ENCODE measurements at places on chromosomes 16 and 17.

DNA sequence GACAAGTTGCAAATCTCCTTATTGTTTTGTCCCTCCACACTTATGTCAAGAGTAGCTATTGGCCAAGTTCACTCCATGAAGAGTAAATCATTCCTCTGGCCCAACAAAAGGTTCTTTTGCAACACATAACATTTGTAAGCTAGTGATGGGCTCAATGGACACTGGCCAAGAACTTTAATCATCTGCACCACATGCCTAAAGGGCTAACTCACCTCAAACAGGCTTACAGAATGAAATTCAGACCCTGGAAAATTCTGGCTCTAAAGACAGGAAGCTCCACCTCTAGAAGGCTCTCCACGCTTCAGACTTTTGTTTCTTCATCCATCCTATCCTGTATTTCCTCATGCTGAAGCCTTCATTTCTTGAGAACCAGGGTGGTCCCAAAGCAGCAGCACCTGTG lies 10.9 kb upstream of the ANKFN1 start:
- no peak for DNase-seq

GRCh38 chr16:88498576-88499208 lies 45.6 kb downstream of the ZFPM1 start:
- no peak for DNase-seq

DNA sequence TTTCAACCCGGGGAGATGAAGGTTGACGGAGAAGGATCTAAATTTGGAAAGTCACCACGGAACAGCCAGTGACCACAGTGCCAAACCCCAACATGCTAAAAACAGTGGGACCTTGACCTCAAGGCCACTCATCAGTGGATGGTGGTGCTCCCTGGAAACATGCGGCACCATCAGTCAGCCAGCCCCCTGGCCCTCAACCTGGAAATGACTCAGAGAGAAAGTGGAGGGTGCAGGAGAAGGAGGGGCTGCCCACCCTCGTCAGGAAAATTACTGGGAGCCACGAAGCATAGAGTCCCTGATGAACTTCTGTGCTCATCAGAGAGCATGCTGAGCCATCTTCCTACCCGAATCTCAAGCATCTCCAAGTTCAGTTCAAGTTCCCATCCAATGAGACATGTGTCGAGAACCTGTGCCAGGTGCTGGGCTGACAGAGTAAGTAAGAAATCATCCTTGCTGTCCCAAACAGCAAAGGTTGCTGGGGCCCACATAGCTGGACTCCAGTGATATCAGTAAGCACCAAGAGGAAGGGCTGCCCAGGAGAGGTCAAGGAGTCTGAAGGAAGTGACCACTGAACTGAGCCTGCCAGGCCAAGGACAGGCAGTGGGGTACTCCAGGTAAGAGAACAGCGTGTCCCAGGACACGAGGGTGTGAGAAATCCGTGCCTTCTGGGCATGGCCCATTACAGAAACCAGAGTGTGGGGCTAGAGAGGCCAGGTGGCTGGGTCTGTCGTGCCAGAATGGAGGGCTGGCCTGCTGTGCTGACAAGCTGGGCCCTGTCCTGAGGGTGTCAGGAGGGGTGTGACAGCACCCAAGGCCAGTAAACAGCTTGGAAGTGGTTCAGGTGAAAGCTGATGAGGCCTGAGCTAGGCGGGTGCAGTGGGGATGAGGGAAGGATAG lies 5.2 kb downstream of the PECAM1 start:
- DNase-seq, result no peak

DNA sequence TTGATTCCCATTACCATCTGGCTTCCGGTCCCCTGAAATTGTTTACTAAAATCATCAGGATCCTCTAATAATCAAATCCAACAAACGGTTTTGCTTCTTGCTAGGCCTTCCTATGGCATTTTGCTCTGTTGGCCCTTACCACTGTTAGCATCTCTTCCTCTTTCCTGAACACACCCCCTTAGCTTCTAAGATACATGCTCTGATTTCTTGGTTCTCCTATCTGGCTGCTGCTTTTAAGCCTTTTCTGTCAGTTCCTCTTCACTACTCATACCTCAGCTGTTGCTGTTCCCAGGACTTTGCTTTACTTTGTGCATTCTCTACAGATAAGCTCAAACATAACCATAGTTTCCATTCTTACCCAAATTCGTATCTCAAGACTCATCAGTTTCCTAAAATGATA lies 11.4 kb downstream of the CAPNS2 start:
- DNase-seq, result no peak

DNA sequence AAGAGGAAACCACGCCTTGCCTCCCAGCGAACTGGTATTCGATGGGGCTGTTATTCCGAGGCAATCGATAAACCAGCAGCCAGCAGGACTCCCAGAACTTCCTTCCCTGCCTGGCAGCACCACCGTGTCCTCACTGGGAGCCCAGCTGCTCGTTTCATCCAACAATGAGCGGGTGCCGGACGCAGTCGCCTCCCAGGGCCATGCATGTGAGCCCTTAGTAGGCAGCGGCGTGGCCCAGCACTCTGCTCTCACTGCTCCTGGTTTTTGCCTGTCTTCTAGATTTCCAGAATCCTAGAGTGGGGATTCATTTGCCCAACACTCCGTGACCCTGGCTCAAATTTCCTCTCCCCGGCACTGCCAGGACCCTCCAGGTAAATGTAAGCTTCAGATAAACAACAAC lies 29.1 kb upstream of the RASD1 start:
- DNase-seq, result no peak

DNA sequence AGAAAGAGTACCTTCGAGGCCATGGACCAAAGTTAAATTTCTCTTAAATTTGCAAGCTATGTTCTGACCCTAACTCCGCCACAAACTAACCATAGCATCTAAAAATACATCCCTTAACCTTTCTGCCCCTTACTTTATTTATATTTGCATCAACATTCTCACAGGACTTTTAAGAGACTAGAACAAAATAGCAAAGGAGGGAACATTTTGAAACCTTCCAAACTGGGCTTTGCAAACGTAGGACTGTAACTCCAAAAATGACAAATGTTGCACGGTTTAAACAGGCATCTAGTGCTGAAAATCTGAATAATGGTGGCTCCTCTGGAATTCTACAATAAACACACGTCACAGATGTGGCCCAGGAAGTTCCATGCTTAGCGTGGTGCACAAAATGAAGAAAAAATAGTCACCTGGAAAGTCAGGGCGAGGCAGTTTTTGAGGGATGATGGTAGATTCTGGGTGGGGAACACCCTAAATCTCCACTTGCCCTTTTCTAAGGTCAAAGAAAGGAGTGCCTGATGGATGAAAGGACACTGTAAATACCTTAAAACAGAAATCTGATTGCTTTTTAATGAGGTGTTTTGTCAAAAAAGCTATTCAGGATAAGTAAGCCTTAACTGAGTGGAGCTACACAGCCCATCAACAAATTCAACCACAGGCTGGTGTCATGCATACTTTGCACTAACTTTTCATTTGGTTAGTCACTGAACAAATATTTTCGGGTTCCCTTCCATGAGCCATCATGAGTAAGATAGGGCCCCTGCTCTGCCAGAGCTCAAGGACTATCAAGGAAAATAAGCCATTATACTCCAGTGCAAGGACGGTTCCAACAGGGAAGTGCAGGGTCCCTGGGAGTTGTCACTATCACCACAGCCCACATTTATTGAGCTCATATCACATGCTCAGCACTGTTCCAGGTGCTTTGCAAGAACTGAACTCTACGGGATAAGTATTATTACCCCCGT lies 21.2 kb downstream of the ARHGAP17 start:
- no peak for DNase-seq
